ENCODE measurements at places on chromosomes 11 and 22. TPM values are rescaled to one million over a fixed set of nuclear protein-coding genes. Genes with fewer than 3 reads are reported as not detected.

FAM227A gene
- total RNA-seq: 1.1 TPM

KRTAP5-8 gene
- not detected for total RNA-seq

PHF21B gene
- total RNA-seq: 1.1 TPM

MMP8 gene
- total RNA-seq: not detected

ADAMTS8 gene
- total RNA-seq: 0.69 TPM

OR4X2 gene
- not detected for total RNA-seq

KCTD14 gene
- total RNA-seq: 1.6 TPM

OR8D1 gene
- total RNA-seq: not detected

SAC3D1 gene
- 48.4 TPM for total RNA-seq
